ENCODE measurements at places on chromosomes 6 and 20.

DNA sequence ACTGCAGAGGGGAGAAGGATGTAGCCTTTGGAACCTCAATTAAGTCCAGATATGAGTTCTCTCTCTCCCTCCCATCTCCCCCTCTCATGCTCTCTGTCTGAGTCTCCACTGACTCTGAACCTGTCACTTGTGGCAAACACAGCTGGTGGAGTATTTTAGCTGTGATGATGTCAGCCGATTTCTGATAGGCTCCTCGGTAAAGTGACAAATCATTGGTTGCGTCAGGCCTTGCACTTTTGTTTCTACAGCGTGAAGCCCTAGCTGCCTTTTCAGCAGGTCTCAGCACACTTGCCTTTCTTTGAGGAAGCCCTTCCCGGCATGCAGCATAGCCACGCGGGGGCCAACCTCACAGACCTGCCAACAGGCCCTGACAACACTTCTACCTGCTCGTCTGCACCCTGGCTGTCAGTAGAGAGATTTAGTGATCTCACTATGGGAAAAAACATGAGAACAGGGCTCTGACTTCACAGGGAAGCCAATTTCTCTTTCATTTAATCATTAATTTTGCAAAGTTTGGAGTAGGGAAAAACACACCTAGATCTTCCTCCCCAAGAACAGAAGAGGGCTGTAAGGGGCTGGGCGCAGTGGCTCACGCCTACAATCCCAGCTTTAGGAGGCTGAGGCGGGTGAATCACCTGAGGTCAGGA is 84.4 kb downstream of the GMPR start:
- peak; percentile 47 for DNase-seq

- DNase-seq, result no peak
Measured at GRCh38 chr6:11253594-11253993, 21.1 kb upstream of the NEDD9 start.

DNA sequence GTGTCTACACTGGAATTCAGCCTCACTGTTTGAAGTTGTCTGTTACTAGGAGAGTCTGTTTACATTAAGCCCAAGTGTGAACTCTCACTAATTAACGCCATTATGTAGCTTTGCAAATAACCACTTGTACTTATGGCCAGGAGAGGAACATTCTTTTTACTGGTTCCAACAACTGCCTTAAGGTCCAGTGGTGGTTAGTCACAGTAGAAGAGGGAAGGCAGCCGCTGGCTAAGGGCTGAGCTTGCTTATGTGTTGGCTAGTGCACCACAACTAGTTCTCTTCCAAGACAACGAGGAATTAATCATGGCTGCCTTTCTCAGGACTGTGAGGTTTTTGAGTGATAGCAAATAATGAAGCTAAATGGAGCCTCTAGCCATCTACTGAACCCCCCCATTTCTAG is 14.9 kb upstream of the SLC22A23 start:
- no peak for DNase-seq

DNA sequence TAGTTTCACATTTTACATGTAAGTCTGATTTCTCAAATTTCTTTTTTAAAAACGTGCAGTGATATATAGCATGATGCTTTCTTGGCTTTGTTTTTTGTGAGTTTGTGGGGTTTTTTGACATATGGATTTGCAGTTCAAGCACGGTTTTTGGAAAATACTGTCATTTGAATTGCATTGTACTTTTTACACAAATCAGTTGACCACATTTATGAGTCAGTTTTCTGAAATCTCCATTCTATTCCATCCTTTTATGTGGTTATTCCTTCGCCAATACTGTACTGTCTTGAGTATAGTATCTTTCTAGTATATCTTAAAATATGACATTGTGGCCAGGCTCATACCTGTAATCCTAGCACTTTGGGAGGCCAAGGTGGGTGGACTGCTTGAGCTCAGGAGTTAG is 890.0 kb upstream of the CITED2 start:
- DNase-seq, result no peak

DNA sequence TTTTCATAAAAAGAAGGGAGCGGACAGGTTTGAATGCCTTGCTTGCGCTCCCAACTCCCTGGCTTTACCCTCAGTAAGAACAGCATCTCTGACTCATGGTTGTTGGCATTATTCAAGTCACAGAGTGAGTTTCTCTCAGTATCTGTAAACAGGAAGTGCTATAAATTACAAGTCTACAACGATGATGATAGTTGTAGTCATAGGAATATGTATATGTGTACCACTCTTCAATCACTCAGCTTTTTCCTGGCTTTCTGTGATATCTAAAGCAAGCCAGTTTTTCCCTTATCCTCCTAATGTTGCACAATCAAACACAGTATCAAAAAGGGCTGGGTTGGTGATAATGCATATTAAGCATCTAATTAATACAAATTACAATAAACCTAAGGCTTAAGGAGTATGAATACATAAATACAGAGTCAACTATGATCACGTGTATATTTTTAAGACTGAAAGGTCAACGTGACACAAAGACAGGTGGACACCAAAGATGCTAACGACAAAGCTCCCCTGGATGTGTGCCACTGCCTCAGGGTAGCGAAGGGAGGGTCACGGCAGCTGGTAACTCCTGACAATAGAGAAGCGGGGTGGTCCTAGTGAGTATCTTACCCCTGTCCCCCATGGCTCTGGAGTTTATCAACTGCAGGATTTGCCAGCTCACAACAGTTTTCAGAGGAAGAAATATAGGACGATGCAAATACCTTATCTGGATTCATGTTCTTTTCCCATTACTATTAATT is 202.8 kb downstream of the BTBD9 start:
- DNase-seq, result no peak

GRCh38 chr6:169344750-169345065 is 91.1 kb upstream of the THBS2 start:
- no peak for DNase-seq

GRCh38 chr6:156427345-156427744 is 349.8 kb upstream of the ARID1B start:
- no peak for DNase-seq

- no peak for DNase-seq
Measured at GRCh38 chr20:36819659-36820058, 46.1 kb upstream of the DSN1 start.

- no peak for DNase-seq
Measured at GRCh38 chr6:151661509-151661908, 146.0 kb upstream of the ESR1 start.

GRCh38 chr6:4567141-4567540 is 209.1 kb upstream of the CDYL start:
- no peak for DNase-seq

DNA sequence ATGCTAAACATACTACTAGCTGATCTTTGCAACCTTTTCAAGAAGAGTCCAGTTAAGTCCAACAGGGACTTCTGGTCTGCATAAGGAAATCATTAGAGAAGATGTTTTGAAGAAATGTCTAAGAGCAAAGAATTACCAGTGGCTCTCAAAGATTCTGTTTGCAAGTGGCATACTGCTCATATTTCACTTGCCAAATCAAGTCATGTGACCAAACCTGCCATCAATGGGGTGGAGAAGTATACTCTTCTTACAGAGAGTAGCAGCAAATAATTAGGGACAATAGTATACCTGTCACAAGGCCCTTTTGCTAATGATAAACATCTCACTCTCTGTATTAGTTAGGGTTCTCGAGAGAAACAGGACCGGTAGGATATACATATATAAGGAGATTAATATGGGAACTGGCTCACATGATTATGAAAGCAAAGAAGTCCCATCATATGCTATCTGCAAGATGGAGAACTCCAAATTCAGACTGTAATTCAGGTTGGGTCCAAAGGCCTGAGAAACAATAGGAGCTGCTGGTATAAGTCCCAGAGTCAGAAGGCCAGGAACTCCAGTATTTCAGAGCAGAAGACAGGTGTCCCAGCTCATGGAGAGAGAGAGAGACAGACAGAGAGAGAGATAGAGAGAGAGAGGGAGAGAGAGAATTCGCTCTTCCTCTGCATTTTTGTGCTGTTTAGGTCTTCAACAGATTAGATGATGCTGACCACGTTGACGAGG is 111.5 kb downstream of the LCA5 start:
- DNase-seq, result no peak

DNA sequence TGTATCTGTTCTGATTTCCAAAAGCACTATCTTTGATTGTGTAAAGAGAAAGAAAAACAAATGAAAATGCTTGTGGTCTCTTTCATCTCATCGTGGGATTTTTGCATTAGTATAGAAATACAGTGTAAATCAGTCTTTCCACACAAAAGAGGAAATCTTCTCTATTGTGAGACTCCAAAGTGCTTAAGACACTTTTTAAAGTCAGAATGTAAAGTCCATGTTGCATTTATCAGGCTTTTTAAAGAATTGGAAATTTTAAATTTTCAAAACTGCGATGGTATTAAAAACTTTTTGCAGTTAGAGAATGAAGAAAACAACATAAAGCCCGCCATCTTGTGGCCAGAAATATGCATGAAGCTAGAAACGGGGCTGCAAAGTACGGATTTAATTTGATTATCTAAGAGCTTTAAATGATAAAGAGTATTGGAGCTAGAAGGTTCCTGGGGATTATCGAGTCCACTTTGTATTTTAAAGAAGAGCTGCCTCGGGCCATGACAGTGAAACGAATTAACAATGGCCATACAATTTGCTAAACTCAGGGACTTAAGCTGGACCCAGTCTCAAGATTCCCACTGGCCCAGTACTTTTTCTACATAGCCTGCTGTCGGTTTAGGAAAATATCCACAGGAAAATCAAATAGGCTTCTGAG is 339.6 kb downstream of the ARHGAP18 start:
- DNase-seq, result peak; percentile 6

DNA sequence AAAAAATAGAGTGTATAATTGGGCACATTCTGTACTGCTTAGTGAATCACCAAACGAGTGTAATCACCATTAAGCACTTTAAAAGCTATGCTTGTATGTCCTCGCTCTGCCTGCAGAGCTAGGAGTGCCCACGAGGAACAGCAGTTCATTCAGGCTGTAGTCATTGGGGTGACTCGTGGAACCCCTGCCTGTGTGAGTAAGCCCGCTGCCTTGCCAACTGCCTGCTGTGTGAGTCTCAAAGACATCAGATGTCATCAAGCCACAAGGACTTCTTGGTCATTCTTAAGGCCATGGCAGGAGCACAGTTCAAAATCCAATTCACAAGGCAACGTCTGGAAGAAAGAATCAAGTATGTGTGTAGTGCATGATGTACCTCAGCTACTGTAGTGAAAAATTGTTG is 60.4 kb downstream of the FOXO3 start:
- DNase-seq, result no peak

Measured in stimulated activated CD8-positive, alpha-beta memory T cell treated with anti-CD3 and anti-CD28 coated beads, Interleukin-4, amount 100 ng/mL, for 1 hour (primary cell).